ENCODE measurements at places on chromosomes 12 and 14.
A peak's percentile ranks its signal among the peaks of the same experiment; 100 is the strongest.

DNA sequence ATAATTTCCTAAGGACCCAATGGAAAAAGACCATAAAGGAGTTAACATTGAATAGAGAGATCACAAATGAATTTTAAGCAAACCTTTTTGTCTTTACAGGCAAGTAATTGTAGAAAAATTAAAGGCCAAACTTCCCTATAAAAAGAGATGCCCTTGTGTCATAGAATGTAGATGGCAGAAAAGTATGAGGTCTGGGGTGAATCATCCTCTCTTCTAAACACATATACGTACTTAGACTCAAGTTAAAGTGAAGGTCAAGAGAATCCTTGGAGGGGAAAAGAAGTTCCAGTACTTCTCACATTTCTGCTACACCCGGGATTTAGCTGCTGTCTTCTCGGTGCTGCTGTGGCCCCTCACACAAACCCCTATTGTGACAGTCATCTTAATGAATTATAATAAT lies 116.2 kb upstream of the ARID2 start:
- no peak for DNase-seq

DNA sequence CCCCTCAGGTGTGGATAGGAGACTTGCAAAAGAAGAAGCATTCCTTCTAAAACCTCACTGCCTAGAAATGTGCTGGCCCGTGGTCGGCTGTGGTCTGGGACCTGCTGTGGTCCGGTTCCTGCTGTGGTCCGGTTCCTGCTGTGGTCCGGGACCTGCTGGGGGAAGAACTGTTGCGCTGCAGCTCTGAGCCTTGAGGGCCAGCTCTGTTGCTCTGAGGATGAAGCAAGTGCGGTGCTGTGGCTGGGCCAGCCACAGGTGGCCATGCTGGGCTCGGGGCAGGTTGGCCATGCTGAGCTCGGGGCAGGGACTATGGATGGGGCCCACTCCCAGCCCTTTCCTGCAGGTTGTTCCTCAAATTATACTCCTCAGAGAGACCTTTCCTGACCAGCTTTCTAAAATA lies 5.2 kb downstream of the NRXN3 start:
- DNase-seq, result no peak

DNA sequence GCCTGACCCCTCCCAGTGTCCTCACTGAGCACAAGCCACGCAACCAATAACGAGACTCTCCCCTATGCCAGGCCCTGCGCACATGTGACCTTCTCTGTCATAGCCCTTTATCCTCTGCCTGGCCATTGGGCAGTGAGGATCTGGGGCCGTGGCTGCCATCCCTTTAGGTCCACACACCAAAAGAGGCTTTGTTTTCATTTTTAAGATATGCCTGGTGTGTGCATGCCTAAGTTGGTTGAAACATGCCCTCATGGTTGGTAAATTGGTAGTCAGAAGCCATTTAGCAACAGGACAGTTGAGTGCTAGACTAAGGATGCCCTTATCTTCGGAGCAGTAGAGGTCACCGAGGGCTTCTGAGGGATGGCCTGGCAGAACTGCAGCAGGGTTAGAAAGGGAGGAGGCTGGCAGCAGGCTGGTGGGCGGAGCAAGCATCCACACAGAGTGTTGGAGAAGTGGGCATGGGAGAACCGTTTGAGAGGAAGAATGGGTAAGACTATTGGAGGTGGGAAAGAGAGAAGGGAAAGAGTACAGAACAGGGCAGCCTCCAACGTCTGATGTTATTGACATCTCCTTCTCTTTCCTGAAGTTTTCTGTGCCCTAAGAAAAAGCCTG lies 75.1 kb downstream of the SLC24A4 start:
- no peak for DNase-seq

DNA sequence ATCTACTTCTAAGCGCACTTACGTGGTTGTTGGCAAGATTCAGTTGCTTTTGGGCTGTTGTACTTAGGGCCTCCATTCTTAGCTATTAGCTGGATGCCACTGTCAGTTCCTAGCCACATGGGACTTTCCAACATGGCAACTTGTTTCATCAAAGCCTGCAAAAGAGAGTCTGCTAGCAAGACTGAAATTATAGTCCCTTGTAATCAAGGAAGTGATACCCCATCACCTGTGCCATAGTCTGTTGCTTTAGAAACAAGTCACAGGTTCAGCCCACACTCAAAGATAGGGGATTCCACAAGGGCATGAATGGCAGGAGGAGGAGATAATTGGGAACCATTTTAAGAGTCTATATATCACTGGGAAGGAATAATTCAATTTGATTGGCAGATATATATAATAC lies 27.1 kb upstream of the SLC17A8 start:
- no peak for DNase-seq

GRCh38 chr12:110198386-110198785 lies 74.2 kb downstream of the IFT81 start:
- no peak for DNase-seq

DNA sequence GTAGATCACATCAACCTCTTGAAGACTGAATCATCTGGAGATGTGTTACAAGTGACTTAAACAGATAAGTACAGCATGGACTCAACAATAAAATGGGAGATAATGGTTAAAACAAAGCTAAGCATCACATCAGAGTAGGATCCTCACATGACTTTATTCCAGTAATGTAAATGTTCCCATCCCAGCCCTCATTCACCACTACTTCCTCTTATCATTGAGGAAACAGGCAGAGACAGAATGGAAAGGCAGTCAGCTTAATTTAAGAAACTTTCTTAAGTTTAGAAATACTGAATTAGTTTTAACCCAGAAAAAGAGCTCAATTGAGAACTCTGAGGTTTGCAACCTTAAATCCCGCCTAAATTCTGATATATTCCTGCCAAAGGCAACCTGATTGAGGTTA lies 1.2 kb upstream of the ALG10 start:
- DNase-seq, result no peak

DNA sequence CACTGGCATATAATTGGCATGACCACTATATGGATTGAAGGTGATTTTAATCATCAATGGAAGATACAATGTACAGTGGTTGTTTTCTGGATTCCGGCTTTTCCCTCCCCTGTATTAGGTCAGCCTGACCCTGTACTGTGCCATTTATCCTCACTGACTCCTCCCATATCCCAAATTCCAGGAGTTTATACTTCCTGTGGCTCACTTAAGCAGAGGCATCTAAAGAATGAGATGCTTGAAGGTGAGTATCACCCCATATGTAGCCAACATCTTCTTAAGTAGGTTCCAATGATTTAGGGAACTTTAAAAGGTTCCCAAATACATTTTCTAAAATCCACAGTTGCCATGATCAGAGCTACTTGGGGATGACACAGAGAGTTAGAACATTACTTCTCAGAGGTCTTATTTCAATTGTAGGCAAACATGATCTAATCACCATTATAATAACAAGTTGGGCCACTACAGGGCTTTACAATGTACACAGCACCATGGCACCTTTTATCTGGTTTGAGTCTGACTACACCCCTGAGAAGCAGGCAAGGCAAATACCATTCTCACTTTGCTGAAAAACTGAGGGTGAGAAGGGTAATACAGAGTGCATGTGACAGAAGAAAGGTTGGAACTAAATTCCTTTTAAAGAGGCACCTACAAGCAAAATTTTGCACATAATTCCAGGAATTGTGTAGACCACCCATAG lies 212.3 kb upstream of the GARIN6 start:
- no peak for DNase-seq

DNA sequence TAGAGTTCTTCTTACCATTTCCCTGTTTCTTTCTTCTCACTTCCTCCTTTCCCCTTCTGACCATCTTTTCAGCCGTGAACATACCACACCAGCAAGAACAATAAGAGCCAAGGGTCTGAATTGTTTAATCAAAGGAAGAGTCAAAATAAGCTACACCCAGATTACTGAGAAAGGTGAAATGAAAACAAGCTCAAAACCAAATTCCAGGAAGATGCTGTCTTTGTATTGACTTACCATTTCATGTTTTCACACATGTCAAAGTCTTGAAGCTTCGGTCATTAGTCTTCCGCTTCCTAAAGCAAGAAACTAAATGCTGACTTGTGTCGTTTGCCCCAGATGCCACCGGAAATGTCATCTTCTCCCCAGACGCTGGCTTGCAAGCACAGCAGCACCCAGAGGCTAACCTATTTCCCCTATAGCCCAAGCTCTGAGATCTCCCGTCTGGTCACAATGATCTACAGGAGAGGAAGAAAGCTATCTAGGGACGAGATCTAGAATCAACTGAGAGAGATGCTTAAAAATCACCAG lies 136.5 kb upstream of the AMIGO2 start:
- peak; percentile 69 for DNase-seq

- peak; percentile 3 for DNase-seq
These were observed 124.0 kb downstream of the PDE3A start for GRCh38 chr12:20492251-20492760.

- DNase-seq, result no peak
These were observed 14.3 kb upstream of the CHURC1 start for GRCh38 chr14:64899958-64900357.

- DNase-seq, result no peak
These were observed 30.2 kb upstream of the NR1H4 start for GRCh38 chr12:100443434-100443833.

- DNase-seq, result no peak
These were observed 61.2 kb downstream of the BEGAIN start for GRCh38 chr14:100526057-100526456.

DNA sequence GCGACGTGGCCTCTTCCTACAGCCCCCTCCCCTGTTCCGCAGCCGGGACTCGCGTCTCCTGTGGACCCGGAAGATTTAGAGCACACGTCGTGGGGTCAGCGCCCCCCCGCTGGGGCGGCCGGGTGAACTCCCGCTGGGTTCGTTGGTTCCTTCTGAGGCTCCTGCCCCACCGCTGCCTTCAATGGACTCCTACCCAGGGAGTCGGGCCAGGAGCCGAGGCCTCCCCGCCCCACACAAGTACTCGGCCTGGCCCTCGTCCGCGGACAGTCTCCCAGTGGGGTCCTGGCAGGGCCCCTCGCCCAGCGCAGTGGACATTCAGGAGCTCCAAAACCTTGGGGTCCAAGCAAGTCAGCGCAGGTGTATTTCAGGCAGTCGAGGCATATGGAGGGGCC lies 1.2 kb downstream of the MMP17 start:
- no peak for DNase-seq

GRCh38 chr14:59081720-59082119 lies 106.7 kb upstream of the DAAM1 start:
- DNase-seq, result no peak

- DNase-seq, result no peak
These were observed 15.7 kb downstream of the NR1H4 start for GRCh38 chr12:100489251-100489820.

GRCh38 chr14:58541633-58542022 lies 96.1 kb upstream of the DACT1 start:
- DNase-seq, result no peak

DNA sequence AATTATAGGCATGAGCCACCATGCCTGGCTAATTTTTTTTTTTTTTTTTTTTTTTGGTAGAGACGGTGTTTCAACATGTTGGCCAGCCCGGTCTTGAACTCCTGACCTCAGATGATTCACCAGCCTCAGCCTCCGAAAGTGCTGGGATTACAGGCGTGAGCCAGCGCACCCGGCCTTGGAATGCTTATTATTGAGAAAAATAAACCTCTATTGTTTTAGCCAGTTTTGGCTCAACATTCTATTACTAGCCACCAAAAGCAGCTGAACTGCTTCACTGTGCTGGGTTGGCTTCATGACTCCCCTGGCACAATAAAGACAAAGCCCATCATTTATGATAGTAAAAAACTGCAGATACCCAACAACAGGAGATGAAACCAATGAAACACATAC lies 93.5 kb upstream of the CEP83 start:
- DNase-seq, result no peak

DNA sequence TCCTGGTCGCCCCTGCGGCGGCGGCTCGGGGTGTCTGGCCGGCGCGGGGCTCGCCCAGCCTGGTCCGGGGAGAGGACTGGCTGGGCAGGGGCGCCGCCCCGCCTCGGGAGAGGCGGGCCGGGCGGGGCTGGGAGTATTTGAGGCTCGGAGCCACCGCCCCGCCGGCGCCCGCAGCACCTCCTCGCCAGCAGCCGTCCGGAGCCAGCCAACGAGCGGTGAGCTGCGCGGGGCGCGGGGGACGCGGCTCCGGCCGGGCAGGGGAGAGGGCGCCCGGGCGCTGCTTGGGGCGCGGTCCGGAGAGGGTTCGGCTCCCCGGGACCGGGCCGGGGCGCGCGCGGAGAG lies at the start of gene LGALS3:
Gene LGALS3, plus strand, starts transcription at position 167 of the 342 bp plus-strand sequence. CDS start 8,122 bp downstream, outside the sequence.
- DNase-seq, result peak; percentile 30

DNA sequence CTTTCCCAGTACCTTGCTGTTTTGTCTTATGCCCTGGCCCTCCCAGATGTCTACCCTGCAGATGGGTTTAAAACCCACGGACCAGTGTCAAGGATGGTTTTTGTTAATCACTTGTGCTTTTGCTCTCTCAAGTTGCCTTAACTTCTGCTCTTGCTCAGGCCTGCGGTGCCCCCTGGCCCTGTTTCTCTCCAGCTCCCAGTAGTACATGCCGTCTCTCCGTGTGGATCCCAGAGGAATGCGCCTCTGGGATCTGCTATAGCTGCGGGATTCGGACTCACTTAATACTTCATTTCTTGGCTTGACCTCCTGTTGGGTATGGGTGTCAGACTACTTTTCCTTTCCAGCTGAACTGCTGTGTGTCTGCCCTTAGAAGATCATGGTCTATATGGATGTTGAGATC lies 14.5 kb downstream of the PLEKHG3 start:
- no peak for DNase-seq

DNA sequence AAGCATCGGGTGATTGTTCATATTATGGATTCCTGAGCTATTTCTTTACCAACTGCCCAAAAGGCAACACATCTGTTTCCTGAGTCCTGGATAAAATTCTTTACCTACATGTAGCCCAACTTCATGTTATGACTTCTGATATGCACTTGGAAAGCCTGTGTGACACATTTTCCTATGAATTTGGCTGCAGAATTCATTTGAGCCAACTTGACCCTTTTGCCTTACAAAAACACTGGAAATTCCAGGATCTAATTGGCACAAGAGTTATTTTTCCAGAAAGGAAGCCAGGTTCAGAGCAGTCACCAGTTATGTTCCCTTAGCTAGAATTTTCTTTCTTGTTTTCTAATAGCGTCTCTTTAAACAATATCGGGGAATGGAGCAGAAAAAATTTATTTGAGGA lies 202.5 kb upstream of the LRIG3 start:
- no peak for DNase-seq

DNA sequence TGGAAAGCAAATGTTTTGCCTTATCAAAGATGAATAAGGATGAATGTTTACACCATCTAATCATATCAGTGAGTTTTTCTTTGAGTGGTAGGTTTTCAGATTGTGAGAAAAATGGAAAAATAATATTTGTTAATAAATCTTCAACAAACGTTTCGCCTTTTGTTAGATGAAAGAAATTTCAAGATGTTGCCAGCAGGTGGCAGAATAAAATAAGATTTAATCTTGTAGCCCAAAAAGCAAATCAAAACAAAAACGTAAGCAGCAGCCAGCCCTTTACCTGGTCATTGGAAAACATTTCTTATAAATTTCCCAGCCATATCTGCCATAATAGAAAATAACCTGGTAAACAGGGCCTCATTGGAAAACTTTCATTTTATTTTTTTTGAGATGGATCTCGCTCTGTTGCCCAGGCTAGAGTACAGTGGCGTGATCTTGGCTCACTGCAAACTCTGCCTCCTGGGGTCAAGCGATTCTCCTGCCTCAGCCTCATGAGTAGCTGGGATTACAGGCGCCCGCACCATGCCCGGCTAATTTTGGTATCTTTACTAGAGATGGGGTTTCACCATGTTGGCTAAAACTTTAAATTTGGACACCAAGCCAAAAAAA lies 15.4 kb upstream of the TMEM120B start:
- DNase-seq, result no peak

Data from activated naive CD8-positive, alpha-beta T cell treated with anti-CD3 and anti-CD28 coated beads, Interleukin-2, amount 50 U/mL, for 24 hours (primary cell).